Umbilical cord (tissue), 2 donors: ENCODE measurements at places on chromosomes 11 and 22. TPM values are rescaled to one million over a fixed set of nuclear protein-coding genes. Genes with fewer than 3 reads are reported as not detected.

Gene PNPLA3
- 0.48 TPM for total RNA-seq

Gene DBX1
- not detected for total RNA-seq

Gene OR9G1
- 4.6 TPM for total RNA-seq

Gene CD6
- 0.24 TPM for total RNA-seq

Gene OR52B2
- total RNA-seq = not detected
